ENCODE measurements at places on chromosomes 3 and 15. TPM values are rescaled to one million over a fixed set of nuclear protein-coding genes. Genes with fewer than 3 reads are reported as not detected.

The VIPR1 gene
- 7.0 TPM for total RNA-seq

DNA sequence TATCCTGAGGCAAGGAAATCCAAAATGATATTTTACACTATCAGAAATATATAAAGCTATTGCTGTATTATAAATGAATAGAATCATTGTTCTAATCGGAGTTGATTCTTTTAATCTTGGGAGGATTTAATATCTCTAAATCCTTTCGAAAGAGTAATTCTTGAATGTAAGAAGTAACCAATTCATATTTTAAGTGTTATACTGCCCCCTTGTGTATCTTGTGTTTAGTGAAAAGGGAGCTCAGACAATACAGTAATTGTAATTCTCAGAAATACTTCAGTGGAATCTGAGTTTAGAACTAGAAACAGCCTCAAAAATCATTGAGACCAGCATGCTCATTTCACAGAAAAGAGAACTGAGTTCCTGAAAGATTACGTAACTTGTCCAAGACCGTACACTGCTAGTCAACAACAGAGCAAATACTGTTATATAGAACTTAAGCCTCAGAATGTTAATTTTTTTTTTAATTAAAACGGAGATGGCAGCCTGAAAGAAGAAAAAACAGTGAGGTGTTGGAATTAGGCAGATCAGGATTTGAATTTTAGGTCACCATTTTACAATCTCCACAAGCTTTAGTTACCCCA is 42.9 kb downstream of the PLCH1 start:
- no peaks in the 10 kb centered on the region for H3K36me3 ChIP-seq
- no peak overlapping the region for H3K27ac ChIP-seq
- H3K27me3 ChIP-seq = no peaks in the 10 kb centered on the region
- peak; percentile 90 for DNase-seq
- no peak overlapping the region for H3K4me3 ChIP-seq

The OCA2 gene
- total RNA-seq = not detected

GRCh38 chr3:73787620-73788019 is 162.9 kb upstream of the PDZRN3 start:
- no peak overlapping the region for H3K27ac ChIP-seq
- no peaks in the 10 kb centered on the region for H3K27me3 ChIP-seq
- H3K4me3 ChIP-seq = no peak overlapping the region
- DNase-seq = no peak
- no peaks in the 10 kb centered on the region for H3K4me1 ChIP-seq

The ALDH1A3 gene
- total RNA-seq = 5,398 TPM

DNA sequence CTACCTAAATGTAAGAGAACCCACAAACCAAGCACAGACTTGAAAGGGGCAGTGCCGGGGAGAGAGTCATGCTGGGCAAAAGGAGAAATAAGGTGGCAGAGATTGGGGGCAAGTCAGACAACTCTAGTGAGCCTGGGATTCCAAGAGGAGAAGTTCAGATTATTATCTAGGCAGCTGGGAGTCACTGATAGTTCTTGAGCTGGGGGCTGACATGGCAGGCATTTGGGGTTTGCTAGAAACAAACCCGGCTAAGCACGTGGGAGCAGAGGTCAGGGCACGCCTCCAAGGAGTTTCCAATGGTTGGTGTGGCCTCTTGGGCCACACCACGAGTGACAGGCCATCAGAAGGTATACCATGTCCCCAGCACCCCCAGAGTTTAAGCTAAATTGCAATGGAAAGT is 27.6 kb downstream of the SLC6A6 start:
- no peaks in the 10 kb centered on the region for H3K27me3 ChIP-seq
- H3K4me3 ChIP-seq = no peak overlapping the region
- H3K4me1 ChIP-seq = peaks cover 61% of the 10 kb centered on the region

Data from PC-3 (cell line).